ENCODE measurements at places on chromosomes 6 and 20.

GRCh38 chr6:135568379-135568778 is 70.8 kb upstream of the AHI1 start:
- DNase-seq = peak; percentile 96

- DNase-seq = no peak
Observed at GRCh38 chr6:117469356-117469755, 13.1 kb upstream of the DCBLD1 start.

DNA sequence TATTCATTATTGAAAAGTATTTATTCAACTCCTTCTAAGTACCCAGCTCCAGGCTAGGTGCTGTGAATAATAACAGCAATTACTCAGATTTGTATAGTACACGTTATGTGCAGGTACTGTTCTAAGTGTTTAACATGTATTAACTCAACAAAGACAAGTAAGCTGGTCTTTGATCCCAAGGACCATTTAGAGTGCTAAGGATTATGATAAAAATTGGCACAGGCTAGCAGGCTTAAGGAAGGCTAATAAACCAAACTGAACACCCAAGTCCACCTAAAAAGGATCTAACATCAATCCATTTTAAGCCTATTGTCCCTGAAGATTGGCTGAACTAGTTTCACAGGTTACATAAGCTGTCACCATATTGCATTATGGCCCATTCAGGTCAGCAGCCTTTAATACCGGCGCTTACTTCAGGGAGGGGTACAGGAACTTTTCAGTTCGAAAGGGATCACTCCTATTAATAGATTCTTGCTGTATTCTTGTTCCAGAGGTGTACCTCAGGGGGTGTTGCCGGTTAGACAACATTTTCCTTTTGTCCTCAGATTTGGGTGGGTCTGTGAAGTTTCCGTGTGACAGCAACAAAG is 99.0 kb upstream of the GMDS start:
- DNase-seq = no peak

- peak; percentile 87 for DNase-seq
Observed at GRCh38 chr6:16450285-16450684, 211.9 kb downstream of the GMPR start.

GRCh38 chr6:40930555-40930954 is 108.5 kb downstream of the UNC5CL start:
- DNase-seq = peak; percentile 53

GRCh38 chr20:36202891-36203338 is 33.4 kb upstream of the AAR2 start:
- DNase-seq = peak; percentile 22

DNA sequence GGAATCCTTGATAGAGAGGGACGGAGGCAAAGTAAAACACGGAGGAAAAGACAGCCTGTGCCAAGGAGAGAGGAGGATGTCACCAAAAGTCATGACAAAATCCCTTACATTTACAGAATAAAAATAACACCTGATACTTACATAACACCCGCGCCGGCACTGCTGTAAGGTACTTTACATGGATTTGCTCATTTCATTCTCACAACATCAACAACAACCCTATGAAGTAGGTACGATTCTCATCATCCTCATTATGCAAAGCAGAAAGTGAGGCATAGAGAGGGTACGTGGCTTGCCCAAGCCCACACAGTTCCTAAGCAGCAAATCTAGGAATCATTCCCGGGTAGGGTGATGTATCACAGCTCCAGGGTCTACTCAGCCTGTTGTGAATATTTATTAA is 67.6 kb upstream of the NFATC2 start:
- DNase-seq = no peak

GRCh38 chr6:50995036-50995435 is 176.4 kb downstream of the TFAP2B start:
- no peak for DNase-seq

DNA sequence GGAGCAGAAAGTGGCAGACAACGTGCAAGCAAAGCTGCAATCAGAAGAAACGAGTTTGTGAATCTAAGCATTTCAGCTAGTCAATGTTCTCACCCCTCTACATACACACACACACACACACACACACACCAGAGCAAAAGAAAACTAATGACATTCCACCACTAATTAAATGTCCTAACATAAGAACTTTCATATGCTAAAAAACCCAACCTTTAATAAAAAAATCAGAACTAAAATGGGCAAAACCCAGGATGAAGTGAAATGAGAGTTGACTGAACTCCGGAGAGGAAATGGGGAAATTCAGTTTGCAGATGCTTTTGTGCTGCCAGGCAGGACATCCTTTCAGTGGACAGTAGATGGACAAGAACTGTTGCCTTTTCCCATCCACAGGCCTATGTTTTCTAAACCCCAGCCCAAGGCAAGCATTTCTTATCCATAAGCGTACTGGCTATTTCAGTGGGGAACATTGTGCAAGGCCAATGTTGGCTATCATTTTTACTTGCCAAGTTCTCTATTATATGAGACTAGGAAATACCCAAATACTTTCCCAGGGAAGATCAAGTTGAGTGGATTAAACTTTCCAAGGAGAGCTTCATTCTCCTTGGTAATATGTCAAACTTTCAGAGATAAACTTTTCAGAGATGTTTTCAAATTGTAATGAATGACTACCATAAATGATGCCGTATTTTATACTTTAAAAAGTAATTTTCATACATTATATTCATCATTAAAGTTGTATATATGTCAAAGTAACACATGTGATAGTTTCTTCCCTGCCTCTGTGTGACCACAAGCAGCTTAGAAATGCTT is 27.3 kb downstream of the RIN2 start:
- DNase-seq = peak; percentile 76

GRCh38 chr6:149331043-149331807 is 13.7 kb downstream of the TAB2 start:
- peak; percentile 76 for DNase-seq

DNA sequence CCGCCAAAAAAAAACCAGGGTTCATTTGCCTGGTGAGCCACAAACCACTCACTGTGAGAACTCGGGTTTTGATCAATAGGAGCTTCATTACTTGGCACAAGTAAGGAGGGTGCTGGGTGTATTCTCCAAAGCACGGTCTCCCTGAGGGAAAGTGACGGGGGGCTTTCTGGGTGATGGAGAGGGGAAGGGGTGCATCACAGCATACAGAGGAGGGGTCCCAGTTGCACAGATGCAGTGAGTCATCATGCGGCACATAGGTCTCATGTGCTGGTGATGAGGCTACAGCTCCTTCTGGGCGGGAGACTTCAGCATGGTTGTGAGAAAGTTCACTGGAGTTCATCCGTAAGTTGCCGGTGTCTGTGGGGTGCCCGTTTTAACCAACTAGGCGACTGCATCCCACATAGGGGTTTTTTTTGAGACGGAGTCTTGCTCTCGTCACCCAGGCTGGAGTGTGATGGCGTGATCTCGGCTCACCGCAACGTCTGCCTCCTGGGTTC is 36.2 kb downstream of the SUN5 start:
- DNase-seq = no peak

DNA sequence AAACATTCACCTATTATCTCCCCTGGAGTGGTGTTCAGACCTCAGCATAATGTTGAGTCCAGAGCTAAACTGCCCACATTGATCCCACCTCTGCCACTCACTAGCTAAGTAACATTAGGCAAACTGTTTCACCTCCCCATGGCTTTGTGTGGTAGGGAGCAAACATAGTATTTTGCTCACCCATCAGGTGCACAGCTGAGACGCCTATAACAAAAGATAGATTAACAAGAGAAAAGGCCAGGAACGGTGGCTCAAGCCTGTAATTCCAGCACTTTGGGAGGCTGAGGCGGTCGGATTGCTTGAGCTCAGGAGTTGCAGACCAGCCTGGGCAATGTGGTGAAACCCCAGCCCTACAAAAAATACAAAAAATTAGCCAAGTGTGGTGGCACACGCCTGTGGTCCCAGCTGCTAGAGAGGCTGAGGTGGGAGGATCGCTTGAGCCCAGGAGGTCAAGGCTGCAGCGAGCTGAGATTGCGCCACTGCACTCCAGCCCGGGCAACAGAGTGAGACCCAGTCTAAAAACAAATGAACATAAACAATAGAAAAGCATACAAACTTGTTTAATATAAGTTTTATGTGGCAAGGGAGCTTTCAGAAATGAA is 91.6 kb downstream of the MAP3K7 start:
- no peak for DNase-seq

GRCh38 chr20:14431568-14431967 is 94.2 kb upstream of the FLRT3 start:
- DNase-seq = no peak

- DNase-seq = peak; percentile 72
Observed at GRCh38 chr6:105510746-105511145, 107.9 kb upstream of the PREP start.

DNA sequence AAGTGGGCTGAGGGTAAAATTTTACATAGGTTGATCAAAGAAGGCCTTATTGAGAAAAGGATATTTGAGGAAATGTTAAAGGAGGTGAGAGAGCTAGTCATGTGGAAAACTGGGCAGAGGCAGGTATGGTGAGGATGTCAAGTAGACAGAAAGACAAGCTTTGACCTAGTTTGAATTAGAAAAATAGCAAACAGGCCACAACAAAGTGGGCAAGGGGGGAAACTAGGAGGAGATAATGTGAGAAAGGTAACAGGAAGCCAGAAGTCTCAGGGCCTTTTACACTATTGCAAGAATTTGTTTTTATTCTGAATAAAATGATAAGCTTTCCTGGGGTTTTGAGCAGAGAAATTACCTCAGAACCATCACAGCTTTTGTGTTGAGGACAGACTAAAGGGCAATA is 115.7 kb downstream of the RWDD2A start:
- no peak for DNase-seq

Data from iris pigment epithelial cell (primary cell).